ENCODE measurements at places on chromosomes 5 and 9. TPM values are rescaled to one million over a fixed set of nuclear protein-coding genes. Genes with fewer than 3 reads are reported as not detected.

DNA sequence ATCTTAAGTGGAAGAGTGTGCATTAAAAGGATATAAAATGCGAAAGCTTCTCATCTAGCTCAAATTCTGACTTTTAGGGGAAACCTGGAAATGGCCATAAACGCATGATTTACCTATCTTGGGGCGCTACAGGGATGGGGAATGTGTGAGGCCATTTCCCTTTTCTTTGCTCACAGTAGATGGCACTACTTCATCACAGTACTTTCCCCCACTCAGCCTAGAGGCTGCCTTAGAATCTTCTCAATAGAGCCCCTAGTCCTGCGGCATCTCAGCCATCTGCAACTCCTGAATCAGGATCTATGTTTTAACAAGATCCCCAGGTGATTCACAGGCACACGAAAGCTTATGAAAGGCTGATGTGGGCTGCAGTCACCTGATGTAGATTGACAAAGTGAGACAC, 110.8 kb downstream of the LHFPL2 start:
- H3K27ac ChIP-seq, result no peak overlapping the region
- H3K27me3 ChIP-seq, result no peaks in the 10 kb centered on the region
- no peaks in the 10 kb centered on the region for H3K36me3 ChIP-seq
- no peak overlapping the region for H3K4me3 ChIP-seq

DNA sequence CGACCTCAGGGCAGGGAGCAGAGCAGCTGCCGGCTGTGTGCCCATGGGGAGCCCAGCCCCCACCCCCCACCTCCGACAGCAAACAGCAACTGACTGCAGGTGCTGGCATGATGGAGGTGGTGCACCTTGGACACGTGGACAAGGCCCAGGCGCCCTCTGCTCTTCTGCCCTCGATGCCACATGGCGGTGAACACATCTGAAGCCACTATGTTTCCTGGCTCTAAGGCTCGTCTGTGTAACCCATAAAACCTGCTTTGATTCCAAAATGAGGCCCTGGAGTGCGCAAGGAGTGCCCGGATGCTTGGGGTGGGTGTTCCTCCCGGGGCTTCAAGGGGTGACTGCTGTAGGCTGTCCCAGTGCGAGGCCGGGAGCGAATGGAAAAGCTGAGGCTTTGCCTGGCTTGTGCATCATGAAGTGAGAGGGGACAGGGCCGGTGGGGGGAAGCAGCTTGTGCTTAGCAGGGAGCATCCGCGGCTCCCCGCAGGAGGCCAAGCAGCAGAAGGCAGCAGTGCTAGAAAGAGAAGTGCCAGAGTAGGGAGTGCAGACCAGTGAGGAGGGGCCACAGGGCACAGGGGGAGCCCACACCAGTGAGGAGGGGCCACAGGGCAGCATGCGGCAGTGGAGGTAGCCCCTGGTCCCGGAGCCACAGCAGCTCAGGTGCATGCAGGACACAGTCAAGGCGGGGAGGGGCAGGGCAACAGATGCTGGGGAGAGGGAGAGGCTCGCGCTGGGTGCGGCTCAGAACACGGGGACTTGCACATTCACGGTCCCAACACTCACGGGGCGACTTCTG, 30.0 kb downstream of the NKD2 start:
- no peak overlapping the region for H3K27ac ChIP-seq
- H3K4me1 ChIP-seq, result no peaks in the 10 kb centered on the region
- DNase-seq, result peak; percentile 59
- H3K4me3 ChIP-seq, result no peak overlapping the region
- H3K36me3 ChIP-seq, result no peaks in the 10 kb centered on the region
- no peaks in the 10 kb centered on the region for H3K27me3 ChIP-seq

DNA sequence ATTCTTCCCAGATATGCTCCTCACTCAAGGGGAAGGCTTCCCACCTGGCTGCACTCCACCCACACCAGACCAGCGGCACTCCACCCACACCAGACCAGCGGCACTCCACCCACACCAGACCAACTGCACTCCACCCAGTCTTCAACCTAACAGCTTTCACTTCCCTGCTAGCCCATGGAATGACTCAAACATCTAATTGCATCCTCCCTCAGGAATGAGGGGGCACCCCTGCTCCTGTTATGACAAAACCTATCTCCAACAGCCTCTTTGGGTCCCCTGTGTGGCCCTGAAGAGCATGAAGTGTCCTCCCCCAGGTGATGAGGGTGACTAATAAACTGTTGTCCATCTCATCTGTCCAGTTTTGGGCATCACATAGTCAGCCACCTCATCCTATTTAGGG, 556.6 kb upstream of the TUSC1 start:
- DNase-seq, result no peak
- H3K4me3 ChIP-seq, result no peak overlapping the region
- no peaks in the 10 kb centered on the region for H3K4me1 ChIP-seq
- no peaks in the 10 kb centered on the region for H3K27me3 ChIP-seq

- H3K4me3 ChIP-seq, result no peak overlapping the region
- DNase-seq, result no peak
- H3K27me3 ChIP-seq, result no peaks in the 10 kb centered on the region
- H3K36me3 ChIP-seq, result no peaks in the 10 kb centered on the region
- H3K4me1 ChIP-seq, result no peaks in the 10 kb centered on the region
Observed at GRCh38 chr9:21523021-21524014, 41.2 kb upstream of the IFNE start.

The CCDC192 gene
- not detected for total RNA-seq
